Stimulated activated naive CD8-positive, alpha-beta T cell treated with anti-CD3 and anti-CD28 coated beads, Interleukin-15, amount 100 ng/mL, for 72 hours (primary cell): ENCODE measurements at places on chromosomes 2 and 18.
A peak's percentile ranks its signal among the peaks of the same experiment; 100 is the strongest.

DNA sequence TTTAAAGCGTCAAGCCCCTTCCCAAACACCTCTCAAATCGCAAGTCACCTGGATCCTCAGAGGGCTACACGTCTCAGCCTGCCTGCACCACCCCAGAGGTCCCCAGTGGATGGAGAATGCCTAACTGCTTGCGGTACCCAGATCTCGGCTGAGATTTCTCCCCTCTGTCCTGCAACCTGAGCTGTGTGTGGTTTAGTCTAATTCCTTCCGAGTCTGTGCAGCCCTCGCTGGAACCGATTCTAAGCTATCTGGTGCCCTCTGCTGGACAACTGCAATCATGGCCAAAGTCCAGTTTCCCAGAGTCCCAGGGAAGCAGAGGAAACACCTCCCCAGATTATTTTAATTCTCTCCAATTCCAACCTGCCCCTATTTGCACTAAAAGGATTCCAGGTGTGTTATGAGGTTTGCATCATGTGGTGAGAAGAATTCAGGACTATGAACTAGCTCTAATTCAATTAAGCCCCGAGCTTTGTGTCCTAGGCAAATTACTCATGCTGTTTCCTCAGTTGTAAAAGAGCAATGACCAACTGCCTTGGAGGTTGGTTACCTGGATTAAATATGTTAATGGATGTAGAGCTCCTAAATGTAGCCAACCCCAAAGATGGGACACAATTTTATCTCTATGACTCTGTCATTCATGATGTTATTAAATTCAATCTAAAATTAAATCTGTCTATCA lies 276.1 kb upstream of the NCKAP5 start:
- peak; percentile 35 for DNase-seq

DNA sequence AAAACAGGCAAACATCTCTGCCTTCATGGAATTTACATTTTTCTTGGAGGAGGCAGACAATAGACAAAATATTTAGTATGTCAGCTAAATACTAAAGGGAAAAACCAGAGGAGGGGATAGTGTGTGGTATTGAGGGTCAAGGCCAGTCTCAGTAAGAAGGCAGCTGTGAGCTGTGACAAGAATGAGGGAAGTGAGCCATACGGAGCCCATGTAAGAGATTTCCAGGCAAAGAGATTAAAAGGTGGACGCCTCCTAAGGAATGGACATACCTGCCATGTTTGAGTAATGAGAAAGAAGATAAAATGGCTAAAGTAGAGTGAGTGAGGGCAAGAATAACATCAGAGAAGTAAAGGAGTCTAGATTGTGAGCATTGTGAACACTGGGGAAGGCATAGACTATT lies 2.2 kb upstream of the SCN2A start:
- no peak for DNase-seq

GRCh38 chr18:48827291-48828193 lies 123.2 kb downstream of the SMAD7 start:
- no peak for DNase-seq

DNA sequence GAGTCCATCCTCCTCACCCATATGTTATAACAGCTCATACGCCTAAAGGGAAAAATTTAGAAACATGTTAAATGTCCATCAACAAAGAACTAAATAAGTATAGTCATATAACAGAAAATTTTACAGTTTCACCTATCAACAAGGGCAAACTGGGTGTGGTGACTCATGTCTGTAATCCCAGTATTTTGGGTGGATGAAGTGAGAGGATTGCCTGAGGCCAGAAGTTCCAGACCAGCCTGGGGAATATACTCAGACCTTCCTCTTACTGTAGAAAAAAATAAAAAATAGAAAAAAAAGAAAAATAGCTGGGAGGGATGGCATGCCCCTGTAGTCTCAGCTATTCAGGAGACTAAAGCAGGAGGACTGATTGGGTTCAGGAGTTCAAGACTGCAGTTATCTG lies 48.3 kb upstream of the GULP1 start:
- DNase-seq, result no peak

DNA sequence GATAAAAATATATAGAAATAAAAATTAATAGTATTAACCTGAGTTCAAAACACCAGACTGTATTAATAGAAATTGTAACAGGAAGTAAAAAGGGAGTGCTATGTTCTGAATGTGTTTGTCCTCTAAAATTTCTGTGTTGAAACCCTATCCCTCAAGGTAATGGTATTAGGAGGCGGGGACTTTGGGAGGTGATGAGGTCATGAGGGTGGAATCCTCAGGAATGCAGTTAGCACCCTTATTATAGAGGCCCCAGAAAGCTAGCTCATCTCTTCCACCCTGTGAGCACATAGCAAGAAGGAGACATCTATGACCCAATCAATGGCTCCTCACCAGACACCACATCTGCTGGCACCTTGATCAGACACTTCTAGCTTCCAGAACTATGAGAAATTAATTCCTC lies 124.5 kb downstream of the CMPK2 start:
- no peak for DNase-seq

GRCh38 chr18:53056064-53056463 lies 716.1 kb downstream of the DCC start:
- no peak for DNase-seq

DNA sequence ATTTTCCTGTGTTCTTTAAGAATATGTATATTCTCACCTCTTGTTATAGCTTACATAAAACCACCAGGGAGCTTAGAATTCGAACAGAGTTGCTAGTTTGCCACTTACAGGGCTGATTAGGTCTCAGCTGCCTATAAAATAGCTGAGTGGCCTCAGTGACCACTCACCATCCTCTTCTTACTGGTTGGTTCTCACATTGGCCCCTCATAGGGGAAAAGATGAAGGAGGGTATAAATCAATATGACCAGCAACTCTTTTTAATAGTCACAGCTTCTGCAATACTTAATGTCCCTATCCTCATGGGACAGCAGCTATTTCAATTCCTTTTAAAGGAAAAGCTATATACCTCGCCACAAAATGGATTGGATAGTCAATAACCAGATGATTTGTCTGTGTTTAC lies 199.4 kb upstream of the CDH20 start:
- DNase-seq, result no peak

GRCh38 chr2:143808166-143808565 lies 678.9 kb downstream of the ARHGAP15 start:
- no peak for DNase-seq

DNA sequence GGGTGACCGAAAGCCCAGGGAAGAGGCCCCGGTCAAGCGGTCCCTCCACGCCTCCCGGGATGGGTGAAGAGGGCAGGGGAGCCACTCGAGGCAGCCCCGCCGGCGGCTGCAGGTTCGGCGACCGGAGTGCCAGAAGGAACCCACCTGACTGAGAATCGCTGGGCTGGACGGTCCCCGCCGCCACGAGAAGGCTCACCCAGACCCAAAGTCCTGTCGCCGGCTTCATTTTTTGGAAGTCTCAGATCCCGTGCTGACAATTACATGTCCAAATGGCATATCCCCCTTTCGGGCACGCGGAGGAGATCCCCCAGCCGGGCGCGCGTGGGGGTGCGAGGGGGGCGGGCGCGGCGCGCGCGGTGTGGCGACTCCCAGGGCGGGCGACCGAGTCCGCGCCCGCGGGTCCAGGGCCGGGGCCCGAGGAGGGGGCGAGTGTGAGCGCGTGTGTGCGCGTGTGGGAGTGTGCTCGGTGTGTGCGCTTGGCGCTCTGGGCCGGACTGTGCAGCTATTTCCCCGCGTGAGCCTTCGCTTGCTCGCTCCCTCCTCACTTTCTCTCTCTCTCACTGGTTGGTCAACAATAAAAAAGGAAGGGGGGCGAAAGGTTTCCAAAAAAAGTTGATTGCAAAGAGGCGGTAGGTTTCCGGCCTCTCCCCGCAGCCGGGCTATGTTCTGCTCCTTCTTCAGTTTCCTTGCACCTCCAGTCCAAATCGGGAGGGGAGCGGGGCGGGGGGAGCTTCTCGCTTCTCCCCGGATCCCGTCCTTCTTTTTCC lies at the start of gene ERBB4:
TSS of gene ERBB4 (minus strand) at position 498 of the 767 bp plus-strand sequence. CDS start at position 226, 272 bp downstream.
- no peak for DNase-seq
